NCI-H1930 (cell line): ENCODE measurements at places on chromosomes 2 and 18.

- no peak for DNase-seq
Observed at GRCh38 chr2:37244017-37244416, 12.6 kb downstream of the NDUFAF7 start.

- DNase-seq: no peak
Observed at GRCh38 chr2:2809771-2810170, 478.7 kb upstream of the MYT1L start.

GRCh38 chr18:3793545-3793944, 343.6 kb downstream of the TGIF1 start:
- DNase-seq: no peak

DNA sequence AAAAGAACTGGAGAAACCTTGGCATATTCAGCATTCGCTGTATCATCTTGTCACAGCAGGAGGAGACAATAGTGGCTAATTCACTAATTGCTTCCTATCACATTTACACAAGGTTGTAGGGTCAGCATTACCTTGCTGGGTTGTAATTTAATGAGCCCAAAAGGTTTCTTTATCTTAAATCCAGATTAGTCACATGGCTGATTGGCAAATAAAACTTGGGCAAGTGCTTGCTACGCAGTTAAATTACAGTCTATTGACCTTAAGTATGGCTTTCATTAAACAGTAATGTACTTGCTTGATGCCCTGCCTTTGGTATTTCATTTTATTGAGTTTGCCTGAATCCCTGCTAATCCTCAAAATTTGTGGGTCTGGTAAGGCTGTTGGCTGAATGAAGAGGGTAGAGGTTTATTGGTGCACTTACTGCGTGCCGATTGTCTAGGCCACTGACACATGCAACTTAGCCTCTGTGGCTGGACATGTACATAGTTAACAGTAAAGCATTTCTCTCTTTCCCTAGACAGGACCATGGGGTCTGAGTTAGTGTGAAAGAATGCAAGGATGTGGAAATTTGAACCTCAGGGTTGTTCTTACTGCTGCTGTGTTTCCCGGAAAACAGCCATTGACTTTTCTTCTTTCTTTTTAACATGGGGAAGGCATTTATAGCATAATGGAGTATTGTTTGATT, 34.3 kb downstream of the FMNL2 start:
- DNase-seq: no peak

DNA sequence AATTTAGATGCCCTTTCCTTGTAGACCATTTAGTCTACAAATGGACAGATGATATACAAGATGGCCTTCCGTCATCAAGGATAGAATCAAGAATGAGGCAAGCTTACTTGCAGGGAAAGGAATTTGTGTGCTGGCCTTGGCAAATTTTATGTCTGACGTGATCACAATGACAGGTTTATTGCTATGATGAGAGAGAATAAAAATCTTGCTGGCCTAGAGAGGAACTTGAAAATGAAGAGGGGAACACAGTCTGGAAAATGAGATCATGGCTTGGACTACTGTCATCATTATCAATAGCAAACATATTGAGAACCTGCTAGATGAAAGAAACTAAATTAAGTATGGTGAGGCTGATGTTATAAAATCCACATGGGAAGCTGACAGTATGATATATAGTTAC, 66.0 kb downstream of the CSRNP3 start:
- DNase-seq: no peak

GRCh38 chr18:74116633-74117554, 30.7 kb downstream of the FBXO15 start:
- peak; percentile 7 for DNase-seq

DNA sequence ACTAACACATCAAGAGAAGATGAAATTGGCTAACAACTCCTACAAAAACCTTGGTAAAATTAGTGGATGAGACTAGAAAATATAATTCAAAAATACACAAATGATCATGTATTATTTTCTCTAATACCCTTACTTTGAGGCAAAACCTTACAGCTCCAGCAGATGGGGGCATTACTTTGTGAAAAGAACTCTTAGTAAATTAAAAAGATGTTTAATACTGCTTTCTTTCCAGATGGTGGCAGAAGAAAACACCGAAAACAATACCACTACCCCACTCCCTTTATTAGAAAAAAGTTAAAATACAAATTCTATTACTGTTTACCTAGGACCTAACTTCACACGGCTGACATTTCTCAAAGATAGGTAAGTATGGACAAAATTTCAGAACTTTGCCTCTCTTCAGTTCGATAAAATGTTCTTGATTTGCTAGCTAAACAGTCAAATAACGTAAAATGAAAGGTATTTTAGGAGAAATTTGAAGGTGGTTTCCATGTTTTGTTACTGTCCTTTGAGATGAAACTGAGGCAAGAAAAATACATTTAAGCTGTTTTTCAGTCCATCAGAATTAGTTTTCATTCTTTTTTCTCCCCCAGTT, 30.6 kb downstream of the ORC4 start:
- DNase-seq: no peak
